BJ (cell line): ENCODE measurements at places on chromosomes 7 and 10. TPM values are rescaled to one million over a fixed set of nuclear protein-coding genes. Genes with fewer than 3 reads are reported as not detected.

The CCDC7 gene
- polyA plus RNA-seq, result 0.52 and 1.1 TPM in 2 replicates

The GIMAP5 gene
- polyA plus RNA-seq, result not detected in 2 replicates

The IL2RA gene
- polyA plus RNA-seq, result not detected in 2 replicates

The CDK14 gene
- polyA plus RNA-seq, result 6.7 and 11.8 TPM in 2 replicates

The GNG11 gene
- polyA plus RNA-seq, result 9.3 and 16.0 TPM in 2 replicates

DNA sequence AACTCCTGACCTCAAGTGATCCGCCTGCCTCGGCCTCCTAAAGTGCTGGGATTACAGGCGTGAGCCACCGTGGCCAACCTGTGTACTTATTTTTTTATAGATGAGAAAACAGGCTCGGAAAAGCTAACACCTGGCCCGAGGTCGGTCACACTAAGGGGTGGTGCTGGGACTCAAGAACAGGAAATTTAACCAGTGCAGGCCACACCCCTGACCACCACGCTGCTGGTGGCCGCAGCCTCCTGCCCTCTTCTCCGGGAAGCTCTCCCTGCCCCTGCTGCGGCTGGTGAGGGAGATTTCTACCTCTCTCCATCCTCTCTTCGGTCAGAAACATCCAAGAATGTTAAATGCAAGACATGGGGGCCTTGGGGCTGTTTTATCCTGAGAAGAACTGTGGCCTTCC lies 63.2 kb downstream of the TNRC18 start:
- DNase-seq, result no peak

DNA sequence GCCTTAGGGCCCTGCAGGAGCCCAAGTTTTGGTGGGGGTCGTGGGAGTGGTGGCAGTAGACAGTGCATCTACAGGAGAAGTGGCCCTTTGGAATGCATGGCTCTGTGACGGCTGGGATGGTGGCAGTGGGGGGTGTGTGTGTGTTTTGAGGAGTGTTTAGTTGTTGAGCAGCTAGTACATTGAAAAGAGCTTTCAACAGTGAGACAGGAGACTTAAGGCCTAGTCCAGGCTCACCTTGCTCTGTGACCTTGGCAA lies 27.1 kb downstream of the ZNF775 start:
- DNase-seq, result no peak

GRCh38 chr7:79936281-79936983 lies 198.2 kb upstream of the GNAI1 start:
- DNase-seq, result no peak

- no peak for DNase-seq
Observed at GRCh38 chr7:27251136-27251651, 8.6 kb downstream of the EVX1 start.

DNA sequence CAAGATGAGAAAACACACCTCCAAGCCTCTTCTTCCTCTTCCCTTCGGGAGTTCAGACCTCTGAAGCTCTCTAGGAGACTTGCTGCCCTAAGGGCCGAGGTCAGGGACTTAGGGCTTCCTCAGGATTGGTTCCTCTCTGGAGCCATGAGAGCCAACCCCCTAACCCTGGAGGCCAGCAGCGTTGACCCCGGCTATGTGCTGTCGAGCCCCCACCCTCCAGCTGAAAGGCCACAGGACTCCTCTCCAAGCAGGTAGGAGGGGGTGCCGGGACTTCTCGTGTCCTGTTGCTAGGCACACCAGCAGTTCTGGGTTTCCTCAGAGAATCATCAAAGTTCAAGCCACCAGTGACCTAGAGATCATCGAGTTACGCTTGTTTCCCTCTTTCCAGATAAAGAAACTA lies 87.4 kb downstream of the ARHGAP22 start:
- no peak for DNase-seq

DNA sequence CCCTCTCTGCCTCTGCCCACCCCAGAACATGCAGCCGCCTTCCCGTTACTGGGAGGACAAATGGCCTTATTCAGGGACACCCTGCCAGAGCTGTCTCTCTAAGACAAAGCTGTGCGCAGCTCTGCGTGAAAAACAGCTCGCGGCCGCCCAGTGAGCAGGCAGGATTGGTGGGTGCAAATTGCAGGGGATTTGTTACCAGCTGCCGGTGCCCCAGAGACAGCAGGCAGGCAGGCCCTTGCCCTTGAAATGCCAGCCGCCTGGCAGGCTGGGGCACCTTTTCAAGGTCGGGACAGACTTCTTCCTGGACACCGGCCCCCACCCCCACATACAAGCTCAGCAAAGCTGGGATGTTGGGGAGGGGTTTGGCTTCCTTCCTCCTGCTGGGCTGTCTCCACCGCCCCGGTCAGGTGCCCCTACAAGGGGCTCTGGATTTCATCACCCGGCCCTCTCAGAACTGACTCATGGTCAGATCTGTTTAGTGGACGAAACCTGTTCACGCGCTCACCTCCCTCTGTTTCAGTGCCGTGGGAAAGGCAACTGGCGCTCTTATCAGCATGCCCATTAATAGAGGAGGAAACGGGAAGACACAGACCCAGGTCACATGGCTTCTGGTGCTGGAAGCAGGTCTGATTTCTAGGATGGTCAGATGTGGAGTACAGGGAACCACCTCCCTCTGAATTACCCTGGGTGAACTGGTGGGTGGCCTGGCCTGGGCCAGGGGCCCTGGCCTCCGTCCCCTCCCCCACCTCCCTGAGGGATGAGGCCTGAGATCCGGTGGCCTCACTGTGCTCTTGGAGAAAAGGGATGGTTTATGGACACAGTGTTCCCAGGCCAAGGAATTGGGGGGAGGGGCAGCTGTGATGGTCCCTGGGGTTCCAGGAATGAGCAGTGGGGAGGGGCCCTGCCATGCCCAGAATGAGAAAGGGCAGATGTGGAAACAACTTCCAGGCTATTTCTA lies 123.9 kb upstream of the PPIF start:
- no peak for DNase-seq

GRCh38 chr7:94975336-94975735 lies 67.9 kb downstream of the PPP1R9A start:
- peak; percentile 9 for DNase-seq

GRCh38 chr10:89900554-89900953 lies 199.2 kb downstream of the KIF20B start:
- no peak for DNase-seq

- no peak for DNase-seq
Observed at GRCh38 chr7:109322833-109323232, 753.2 kb downstream of the DNAJB9 start.

DNA sequence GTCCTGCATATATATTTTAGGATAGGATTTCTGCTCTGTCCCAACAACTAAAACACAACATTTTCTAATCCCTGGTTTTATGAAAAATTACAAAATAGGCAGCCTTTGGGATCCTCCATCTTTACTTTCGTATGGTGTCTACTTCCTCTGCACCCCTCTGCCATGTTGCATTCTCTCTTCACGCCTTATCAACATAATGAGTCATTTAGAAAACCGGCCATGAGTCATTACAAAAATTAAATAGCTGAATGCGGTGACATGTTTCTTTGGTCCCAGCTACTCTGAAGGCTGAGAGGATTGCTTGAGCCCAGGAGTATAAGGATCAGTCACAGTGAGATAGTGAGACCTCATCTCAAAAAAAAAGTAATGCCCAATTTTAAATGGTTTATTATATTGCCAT lies 148.1 kb upstream of the CELF2 start:
- DNase-seq, result no peak

GRCh38 chr7:322111-322671 lies 32.2 kb downstream of the FOXL3 start:
- DNase-seq, result no peak

- no peak for DNase-seq
Observed at GRCh38 chr7:158758586-158759244, 54.1 kb upstream of the NCAPG2 start.

DNA sequence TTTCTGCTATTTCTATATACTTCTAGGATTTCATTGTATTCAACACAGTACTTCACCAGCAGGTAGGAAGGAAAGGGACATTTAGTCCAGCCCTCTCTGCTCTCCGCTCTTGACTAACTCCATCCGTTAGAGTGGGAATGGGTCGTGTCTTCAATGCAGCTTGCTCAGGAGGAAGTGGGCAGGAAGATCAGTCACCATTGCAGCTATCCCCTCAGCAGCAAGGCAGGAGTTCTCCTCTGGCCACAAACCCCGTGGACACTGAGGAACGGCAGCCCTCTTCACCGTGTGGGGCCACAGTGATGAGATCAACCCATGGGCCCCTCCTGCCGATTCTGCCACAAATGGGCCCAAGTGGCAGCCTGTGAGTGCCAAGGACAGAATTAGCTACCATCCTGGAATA lies 30.2 kb upstream of the IKZF1 start:
- no peak for DNase-seq
